Activated T-helper 1 cell treated with Interleukin-2 at 50 U/mL for 16 hours (primary cell): ENCODE measurements at places on chromosomes 5 and 9.

- no peak for DNase-seq
These were observed 178.5 kb upstream of the SLC24A2 start for GRCh38 chr9:19967216-19967887.

DNA sequence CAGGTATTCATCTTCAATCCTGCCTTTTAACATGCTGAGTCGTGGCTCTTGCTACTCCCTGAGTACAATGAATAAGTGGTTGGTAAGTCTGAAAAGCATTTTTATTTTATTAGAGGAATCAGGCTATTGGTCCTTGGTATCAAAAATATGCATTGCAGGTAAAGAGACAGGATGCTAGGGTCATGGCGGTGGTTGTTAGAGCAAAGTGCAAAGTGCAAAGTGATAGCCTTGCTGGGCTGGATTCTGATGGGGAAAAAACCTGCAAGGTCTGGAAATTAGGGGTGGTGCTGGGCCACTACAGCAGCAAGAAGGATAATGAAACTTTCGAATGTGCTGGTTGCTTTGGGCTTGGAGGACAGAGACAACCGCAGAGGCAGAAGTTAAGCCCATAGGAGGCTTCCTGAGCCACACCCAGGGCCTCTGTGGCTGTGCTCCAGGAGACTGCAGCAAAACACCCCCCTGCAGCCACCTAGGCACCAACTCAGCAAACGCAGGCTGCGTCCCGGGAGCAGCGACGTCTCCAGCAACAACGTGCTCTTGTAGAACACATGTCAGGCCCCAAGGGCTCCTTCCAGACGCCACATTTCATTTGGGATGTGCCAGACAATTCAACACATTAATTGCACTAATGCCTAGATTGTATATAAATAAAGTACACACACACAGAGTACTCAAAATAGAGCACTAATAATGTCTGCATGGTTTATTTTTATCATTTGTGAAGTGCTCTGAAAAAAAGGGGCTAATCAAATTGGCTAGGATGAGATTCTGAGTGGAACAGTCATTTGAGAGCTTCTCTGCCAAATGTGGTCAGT is 149.8 kb upstream of the RAPGEF1 start:
- DNase-seq: no peak

- DNase-seq: no peak
These were observed 111.3 kb downstream of the NUDT12 start for GRCh38 chr5:103451261-103451660.

DNA sequence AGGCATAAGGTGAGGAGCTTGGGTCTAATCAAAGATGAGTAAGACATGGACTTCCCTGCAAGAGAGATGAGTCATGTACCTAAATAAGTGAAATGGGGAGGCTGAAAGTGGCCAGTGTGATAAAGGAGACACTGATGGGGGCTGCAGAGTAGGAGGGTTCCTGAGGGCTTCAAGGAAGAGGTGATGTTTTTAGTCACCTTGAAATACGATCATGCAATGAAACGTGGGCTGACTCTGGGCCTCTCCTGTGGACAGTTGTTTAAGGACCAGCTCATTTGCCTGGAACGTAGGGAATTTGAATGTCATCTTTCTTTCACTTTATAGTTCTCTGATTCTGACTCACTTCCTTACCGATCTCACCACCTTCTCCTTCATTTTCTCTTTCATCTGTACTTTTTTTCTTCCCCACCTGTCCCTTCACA is 49.6 kb upstream of the CPLX2 start:
- no peak for DNase-seq
